SW480 (cell line): ENCODE measurements at places on chromosomes 12 and 14.
A peak's percentile ranks its signal among the peaks of the same experiment; 100 is the strongest.

DNA sequence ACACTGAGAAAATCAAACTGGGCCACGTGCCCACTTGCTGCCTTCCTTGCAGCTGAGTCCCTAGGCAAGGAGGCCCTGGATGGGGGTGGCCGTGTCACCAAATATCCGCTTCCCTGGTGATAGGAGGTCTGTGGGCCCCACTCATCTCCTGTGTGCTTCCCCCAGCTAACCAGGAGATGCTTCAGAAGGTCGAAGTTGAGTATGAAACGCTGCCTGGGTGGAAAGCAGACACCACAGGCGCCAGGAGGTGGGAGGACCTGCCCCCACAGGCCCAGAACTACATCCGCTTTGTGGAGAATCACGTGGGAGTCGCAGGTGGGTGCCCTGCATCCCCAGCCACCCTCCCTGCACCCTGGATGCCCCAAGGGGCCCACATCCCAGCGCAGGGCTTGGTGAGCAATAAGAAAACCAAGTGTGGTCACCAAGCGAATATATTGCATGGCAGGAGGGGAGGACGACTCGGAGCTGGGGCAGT is 6.8 kb upstream of the SIVA1 start:
- no peak for DNase-seq

GRCh38 chr12:52082988-52083637 is 3.6 kb downstream of the SMIM41 start:
- peak; percentile 54 for DNase-seq

GRCh38 chr12:114817571-114818425 is 133.8 kb upstream of the TBX3 start:
- DNase-seq: no peak

GRCh38 chr12:121600702-121601336 is 20.0 kb upstream of the KDM2B start:
- no peak for DNase-seq

- DNase-seq: peak; percentile 93
These were observed 57.9 kb upstream of the SLC38A2 start for GRCh38 chr12:46430340-46430948.

DNA sequence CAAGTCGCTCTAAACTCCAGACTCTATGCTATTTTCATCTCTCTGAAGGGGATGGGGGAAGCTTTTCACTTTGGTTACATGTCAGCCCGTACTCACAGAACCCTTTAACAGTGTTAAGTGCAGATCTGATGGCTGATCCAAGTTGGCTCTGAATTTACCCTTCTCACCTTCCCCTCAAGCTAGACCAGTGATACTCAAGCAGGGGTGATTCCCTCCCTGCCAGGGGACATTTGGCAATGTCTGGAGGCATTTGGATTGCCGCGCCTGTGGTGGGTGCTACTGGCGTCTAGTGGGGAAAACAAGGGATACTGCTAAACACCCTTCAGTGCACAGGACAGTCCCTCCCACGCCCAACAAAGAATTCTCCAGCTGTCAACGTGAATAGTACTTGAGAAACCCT is 6.0 kb upstream of the TEX52 start:
- no peak for DNase-seq

- no peak for DNase-seq
These were observed 36.1 kb downstream of the CRY1 start for GRCh38 chr12:107057071-107057834.

DNA sequence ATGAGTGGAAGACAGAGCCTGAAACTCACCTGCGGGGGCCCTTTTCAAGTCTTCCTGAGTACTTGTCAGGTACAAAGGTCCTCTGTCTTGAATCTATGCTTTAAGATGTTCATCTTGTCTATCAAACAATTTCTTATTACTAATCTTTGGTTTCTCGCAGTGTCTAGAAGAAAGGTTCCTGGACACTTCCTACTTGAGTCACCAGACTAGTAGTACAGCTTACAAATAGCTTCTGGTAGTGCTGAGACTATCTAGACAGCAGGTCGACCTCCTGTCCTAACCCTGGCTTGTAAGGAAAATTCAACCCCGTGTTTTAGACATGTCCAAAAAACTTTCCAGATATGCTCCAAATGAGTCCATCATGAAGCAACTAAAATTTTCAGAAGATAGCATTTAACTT is 11.2 kb upstream of the ARID2 start:
- DNase-seq: no peak

DNA sequence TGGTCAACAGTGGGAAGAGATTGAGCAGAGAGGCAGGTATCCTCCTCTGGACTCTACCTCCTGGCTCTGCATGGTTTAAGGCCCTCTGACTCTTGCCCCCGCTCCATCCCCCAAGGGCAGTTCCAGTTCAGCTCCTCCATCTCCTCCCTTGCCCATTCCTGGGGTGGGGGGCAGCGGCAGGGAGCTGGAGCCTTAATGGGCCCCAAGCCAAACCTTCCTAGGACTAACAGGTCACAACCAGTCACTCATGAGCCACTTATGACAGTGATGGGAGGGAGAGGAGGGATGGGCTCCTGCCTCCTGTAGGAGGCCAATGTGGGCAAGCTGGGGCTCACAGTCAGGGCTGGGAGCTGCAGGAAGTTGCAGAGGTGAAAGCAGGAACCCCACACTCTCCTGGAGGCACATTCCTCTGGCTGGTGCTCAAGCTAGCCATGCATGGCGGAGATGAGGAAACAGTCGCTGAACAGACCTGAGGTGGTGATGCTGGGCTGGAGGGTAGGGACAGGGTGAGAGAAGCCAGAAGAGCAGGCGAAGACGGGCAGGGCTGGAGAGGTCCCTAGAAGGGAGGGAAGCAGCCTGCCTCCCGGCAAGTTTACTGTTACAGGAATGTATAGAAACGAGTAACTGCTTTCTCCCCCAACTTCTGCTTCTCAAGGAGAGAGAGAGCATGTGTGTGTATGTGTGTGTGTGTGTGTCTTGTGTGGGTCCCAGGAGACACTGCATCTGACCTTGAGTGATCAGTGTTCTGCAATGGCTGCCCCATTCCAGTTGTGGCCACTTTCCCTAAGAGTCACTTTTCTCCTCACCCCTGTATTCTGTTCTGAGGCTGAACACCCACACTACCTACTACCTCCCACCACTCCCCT is 5.0 kb upstream of the RAPGEF3 start:
- no peak for DNase-seq

- DNase-seq: no peak
These were observed 236.6 kb downstream of the C12orf75 start for GRCh38 chr12:105567061-105567460.

DNA sequence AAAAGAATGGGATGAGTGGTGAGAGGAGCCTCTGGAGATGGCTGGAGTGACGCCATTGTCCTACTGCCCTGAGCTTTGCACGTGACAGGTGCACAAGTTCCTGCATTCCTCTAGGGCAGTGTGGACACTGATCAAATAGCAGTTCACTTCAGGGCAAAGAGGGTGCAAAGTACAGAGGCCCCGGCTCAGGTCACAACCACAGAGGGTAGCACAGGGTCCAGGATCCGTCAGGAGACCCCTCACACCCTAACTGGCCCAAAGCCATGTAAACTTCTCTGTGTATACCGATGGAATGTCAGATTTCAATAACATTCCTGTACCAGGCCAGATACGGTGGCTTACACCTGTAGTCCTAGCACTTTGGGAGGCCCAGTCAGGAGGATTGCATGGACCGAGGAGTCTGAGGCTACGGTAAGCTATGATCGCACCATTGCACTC is 10.4 kb upstream of the FBLN5 start:
- no peak for DNase-seq

- DNase-seq: peak; percentile 6
These were observed 630.0 kb upstream of the TBX3 start for GRCh38 chr12:115313929-115314328.

GRCh38 chr14:67524634-67524963 is 8.5 kb upstream of the PLEKHH1 start:
- peak; percentile 48 for DNase-seq

- no peak for DNase-seq
These were observed 746.4 kb upstream of the FLRT2 start for GRCh38 chr14:84783511-84783910.

DNA sequence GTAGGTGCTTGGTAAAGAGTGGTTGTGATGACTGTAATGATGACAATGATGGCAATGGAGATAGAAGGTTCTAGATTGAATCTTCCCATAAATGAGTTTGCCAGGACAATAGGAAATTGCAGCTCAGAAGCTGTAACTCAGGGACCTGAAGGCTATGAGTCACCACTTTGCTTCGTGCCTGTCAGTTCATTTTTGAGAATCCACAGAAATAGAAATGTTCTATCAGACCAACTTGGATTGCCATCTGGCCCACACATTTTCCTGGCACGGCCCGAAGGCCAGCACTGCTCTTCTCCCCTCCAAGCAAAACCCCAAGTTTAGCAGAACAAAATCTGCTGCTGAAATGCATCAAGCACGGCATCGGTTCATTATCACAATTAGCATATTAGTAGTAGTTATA is 1127.0 kb downstream of the BCL11B start:
- DNase-seq: no peak

GRCh38 chr14:39050389-39050788 is 52.6 kb downstream of the SEC23A start:
- DNase-seq: no peak

- DNase-seq: no peak
These were observed 388.3 kb upstream of the GARIN6 start for GRCh38 chr12:99259040-99259934.

GRCh38 chr12:127749416-127749815 is 517.6 kb upstream of the TMEM132C start:
- DNase-seq: peak; percentile 31

DNA sequence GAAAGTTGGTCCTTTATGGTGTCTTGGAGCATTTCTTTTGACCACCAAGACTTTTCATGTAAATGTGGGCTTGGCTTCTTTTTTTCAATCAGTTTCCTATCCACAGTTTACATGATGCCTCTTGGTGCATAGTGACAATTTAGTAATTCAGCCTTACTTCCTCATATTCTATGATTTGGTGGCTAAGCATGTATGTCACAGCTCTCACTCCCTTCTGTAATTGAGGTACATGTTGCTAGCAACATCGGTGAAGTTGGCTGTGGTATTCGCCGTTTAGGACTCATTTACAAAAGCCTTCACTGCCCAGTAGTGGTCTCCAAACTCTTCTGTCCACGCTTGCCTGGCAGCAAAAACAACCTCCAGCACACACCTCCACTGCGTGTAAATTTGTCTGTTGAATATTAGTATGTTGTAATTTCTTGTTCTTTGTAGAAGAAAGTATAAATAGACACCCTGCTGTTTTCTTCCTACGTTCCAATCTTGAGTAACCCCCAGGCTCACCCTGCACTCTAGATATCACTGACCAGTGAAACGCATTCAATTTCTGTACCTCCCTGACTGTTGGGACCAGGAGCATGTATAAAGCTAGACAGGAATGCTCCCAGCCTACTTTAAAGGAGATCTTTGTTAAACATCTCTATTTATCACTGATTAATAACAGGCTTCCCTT is 90.4 kb downstream of the PPP2R5C start:
- DNase-seq: no peak

- no peak for DNase-seq
These were observed 1.0 kb downstream of the ZC3H14 start for GRCh38 chr14:88563845-88564244.

DNA sequence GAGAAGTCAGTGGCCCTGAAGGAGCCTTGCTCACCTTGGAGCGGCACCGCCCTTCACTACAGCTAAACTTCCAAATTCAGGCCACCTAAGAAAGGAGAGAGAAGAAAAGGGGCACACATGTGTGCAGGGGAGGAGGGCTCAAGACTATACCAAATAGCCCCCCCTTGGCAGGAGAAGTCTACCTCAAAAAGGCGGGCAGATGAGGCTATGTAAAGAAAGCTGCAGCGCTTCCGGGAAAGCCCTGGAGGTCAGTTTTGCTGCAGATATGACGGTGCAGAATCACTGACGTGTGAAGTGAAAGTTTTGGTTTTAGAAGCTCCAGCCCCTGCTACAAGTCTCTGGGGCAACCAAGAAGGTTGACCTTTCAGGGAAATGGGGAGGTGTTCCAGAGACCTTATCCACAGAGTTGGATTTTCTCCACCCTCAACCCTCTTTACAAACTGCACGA is 48.2 kb upstream of the PNMA1 start:
- DNase-seq: no peak
